ENCODE measurements at places on chromosomes 2 and 18.

DNA sequence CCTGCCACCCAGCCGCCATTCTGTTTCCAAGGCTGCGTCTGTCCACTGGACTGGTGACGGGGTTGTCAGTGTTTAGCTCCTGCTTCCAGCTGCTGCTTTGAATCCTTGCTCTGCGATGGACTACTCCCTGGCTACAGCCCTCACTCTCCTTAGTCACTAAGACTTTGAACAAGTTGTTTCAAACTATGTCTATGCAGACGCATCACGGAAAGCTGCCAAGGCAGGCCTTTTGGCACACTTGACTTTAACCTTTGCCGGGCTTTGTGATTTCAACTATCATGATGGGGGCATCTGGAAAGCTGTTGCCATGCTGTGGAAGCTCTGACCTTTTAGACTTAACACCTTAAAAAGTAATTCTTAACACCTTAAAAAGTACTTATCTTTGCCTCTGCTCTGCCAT is 54.4 kb downstream of the PDE11A start:
- DNase-seq = no peak

DNA sequence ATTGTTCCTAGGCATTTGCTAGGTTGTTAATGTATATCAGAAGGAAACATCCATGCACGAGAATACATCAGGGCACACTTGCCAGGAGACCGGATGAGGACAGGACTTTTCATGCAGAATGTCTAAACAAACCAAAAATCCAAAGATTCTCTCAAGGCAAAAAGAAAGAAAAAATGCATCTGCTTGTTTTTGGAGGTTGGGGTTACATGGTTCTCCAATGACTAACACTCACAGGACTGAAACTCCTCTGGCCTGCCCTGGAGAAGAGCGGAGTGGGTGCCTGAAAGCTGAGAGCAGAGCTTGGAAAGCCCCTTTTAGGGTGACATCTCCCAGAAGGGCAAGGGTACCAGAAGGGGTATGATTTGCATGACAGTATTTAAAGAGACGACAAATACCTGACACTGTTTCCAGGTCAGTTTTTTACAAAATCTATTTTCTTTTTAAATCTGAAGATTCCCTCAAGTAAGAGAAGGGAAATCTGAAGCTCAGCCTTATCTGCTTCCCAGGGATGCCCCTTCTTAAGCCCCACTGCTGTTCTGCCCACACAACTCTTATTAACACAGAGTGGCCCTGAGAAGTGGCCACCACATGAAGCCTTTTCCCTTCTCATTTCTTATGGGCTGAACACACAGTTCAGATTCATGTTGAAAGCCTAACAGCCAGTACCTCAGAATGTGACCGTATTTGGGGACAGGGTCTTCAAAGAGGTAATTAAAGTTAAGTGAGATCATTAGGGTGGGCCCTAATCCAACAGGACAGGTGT is 216.4 kb downstream of the STK39 start:
- no peak for DNase-seq

DNA sequence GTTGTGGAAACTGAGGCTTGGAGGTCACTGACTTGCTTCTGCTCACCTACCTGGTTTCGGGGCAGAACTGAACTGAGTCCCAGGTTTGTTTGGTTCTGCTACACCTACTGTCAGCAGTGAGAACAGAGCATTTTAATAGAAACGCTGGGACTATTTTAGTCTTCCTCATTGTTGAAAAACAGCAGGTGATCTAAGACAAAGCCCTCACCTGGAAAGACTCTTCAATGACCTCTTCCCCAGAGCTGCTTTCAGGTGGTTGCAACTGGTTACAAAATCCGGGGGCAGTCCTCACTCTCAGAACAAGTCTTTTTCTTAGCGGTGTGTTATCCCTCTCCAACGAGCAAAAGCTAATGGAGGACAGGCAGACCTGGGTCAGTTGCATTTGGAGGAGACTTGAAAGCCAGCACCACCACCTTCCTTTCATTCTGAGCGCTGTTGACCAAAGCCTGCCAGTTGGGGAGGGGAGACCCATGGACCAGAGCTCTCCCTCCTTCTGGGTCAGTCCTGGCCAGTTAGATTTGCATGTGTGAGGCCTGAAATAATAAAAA is 217.0 kb downstream of the NCK2 start:
- peak; percentile 67 for DNase-seq

DNA sequence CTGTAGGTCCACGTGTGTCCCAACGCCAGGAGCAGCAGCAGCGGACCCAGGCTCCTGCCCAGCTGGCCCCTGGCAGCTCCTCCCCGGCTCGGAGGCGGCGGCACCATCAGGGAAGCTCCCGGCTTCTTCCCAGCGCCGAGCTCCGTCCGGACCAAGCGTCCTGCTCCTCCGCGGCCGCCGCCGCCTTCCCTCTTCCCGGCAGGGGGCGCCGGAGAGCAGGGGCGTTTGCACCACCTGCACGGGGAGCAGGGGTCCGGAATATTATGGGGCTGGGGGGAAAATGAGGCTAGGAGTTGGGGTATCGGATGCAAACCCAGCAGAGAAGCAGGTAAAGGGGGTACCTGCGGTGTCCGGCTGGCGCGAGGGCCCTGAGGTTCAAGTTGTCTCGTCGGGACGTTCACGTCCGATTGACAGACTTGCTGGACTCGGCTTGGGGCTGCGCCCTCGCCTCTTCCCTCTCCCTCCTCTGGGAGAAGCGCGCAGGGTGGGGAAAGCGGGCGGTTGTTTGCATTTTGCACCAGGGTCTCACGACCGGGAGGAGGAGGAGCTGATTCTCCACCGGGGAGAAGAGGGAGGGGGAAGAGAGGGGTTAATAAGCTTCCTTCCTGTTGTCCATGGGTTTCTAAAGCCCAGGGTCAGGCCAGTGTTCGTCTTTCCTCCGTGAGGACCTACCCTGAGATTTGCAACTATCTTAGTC is at the start of gene CCBE1:
Gene CCBE1 (minus strand): TSS at position 188 of the 697 bp plus-strand sequence.
- no peak for DNase-seq

- DNase-seq = no peak
These were observed 143.5 kb downstream of the MBP start for GRCh38 chr18:76988827-76989646.

- DNase-seq = no peak
These were observed 46.5 kb upstream of the SPAG16 start for GRCh38 chr2:213237787-213238186.

DNA sequence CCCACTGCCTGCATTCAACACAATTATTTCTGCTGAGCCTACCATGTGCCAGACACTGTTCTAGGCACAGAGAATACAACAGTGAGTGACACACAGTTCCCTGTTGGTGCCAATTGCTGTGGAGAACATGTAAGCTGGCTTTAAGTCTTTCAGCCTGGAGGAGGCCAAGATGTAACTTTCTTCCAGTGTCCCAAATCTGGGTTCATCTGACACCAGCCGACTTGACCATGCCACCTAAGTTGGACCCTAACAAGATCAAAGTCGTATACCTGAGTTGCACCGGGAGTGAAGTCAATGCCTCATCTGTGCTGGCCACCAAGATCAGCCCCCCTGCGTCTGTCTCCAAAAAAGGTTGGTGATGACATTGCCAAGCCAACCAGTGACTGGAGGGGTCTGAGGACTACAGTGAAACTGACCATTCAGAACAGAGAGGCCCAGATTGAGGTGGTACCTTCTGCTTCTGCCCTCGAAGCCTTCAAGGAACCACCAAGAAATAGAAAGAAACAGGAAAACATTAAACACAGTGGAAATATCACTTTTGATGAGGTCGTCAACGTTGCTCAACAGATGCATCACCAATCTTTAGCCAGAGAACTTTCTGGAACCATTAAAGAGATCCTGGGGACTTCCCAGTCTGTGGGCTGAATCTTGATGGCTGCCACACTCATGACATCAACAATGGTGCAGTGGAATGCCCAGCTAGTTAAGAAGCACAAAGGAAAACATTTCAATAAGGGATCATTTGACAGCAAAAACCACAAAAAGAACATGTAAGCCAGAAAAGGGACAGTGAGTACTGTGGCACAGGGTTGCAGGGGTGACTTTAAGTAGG is 6.3 kb downstream of the TRABD2A start:
- DNase-seq = no peak

DNA sequence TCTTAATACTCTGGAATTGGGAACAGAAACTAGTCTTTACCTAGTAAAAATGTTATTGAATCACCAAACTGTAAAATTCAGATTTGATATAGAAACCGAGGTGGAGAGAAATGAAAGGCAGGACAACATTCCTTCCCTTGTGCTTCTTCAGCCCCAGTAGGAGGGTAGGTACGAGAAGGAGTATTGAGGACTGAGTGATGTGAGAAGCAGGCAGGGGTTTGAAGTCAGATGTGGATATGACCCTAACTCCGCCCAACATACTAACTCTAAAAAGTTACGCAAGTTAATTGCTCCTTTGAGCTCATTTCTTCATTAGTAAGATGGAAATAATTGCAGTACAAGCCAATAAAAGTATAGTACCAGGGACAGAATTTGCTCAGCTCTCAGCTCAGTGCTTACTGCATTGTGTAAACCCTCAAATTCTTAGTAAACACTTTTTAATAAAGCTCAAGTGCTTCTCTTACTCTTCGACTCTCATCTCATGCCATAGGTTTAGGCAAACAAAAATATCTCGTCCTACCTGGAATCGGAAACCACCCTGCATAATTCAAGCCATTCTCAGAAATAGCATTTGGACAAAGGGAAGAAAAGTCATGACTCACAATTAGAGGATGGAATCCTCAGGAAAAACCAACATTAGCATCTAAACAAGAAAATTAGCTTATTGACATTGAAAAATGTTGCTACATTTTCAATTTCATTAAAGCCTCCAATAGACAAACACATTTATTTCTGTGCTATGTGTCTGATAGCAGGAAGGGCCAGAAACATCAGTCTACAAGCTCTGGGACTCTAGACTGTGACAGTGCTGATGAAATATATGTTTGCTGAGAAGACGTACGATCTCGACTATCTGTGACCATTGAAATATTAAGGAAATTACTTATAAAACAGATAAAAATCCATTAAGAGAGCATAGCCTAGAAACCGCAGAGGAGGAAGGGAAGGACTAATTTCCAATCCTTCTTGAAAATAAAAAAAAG is 161.3 kb downstream of the HNMT start:
- DNase-seq = no peak

- no peak for DNase-seq
These were observed 1.8 kb downstream of the METTL5 start for GRCh38 chr2:169822785-169823392.

DNA sequence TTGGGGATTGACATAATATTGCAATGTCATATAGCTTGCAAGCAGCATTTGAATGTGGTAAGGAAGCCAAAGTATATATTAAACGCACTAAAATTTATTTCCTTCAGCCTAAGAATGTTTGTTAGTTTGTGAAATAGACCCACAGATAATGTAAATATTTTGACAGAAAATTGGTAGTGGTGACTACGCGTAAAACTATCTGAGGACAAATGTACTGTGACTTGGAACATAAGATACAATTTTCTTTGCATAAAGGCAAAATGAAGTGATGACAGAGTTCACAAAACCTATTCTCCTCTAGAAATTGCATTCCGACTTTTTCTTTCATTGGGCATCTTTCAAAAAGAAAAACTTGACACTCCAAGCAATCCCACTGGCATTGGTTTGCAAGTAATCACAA is 411.1 kb upstream of the LRATD1 start:
- DNase-seq = no peak
